ENCODE measurements at places on chromosomes 1 and 21. TPM values are rescaled to one million over a fixed set of nuclear protein-coding genes. Genes with fewer than 3 reads are reported as not detected.

Gene HES3
- not detected for total RNA-seq

DNA sequence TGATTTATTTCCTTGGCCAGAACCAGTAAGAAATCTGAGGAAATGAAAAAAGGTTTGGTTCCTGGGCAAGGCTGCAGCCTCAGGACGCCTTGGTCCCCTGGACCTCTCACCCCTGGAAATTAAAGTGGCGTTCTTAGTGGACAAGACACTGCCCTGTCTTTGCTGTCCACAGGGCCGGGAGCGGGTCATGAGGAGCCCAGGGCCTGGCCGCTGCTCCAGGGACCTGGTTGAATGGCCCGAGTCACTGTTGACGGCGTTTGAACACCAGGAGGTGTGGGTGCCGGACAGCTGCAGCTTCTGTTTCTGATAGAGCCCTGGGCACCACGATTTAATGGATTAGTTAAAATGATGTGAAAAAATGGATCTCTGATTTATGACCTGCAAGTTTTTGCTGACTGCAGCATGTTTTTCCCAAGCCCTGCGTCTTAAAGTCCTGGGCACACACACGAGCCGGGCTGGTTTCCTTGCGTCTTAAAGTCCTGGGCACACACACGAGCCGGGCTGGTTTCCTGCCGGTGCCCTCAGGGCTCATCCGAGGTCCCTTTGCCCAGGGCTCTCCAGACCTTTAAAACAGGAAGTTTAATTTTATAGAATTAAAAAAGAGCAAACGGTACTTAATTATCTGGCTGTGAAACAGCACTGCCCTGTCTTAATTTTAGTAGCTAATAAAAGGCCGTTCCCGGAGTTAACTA is 74.1 kb upstream of the ACTRT2 start:
- H3K27me3 ChIP-seq: no peaks in the 10 kb centered on the region
- no peak overlapping the region for H3K27ac ChIP-seq
- no peak overlapping the region for H3K4me3 ChIP-seq
- H3K4me1 ChIP-seq: no peaks in the 10 kb centered on the region
- no peak for DNase-seq

DNA sequence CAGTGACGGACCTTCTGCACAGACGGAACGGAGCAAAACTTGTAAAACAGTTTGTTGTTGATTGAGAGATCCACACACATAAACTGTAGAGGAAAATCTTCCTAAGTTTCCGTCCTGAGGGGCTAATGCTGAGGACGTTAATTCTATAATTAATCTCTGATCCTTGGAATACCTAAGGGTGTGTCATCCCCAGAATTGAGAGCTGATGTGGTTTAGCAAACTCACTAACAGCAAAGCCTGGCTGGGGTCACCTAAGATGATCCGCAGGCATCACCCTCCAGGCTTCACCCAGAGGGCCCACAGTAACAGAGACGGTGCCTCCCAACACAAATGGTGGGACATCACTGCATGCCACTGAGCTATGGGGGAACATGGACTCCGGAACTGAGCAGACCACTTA is 97.5 kb downstream of the SMYD2 start:
- no peaks in the 10 kb centered on the region for H3K27me3 ChIP-seq
- H3K27ac ChIP-seq: no peak overlapping the region
- no peak for DNase-seq

DNA sequence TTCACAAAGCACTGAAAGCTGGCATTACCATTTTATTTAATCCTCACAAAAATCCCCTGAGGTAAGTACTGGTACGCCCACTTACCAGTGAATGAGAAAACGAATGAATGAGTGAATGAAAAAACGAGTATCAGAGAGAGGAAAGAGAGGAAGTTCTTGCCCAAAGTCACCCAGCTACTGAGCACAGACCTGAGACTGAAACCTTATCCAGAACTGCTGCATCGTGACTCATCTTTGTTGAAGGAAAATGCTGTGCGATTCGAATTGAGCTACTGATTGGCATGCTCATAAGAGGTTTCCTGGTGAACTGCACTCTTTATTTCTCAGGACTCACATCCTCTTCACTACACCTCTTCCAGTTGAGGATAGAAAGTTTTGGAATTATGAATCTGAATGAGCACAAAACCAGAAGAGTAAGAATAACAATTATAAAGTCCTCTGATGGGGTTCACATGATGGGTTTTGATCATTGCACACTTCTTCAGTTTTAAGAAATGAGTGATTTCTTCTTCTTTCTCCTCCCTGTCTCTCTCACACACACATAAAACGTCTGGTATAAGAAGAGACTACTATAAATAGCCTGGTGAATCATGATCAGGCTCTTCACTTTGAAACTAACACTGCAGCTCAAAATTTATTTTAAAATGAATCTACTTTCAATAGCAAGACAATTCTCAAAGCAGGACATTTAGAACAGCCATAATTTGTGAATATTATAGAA is 32.1 kb downstream of the IL12RB2 start:
- DNase-seq: peak; percentile 59
- H3K4me3 ChIP-seq: peak overlapping the region; percentile 2
- H3K27me3 ChIP-seq: no peaks in the 10 kb centered on the region
- peaks cover 71% of the 10 kb centered on the region for H3K36me3 ChIP-seq

DNA sequence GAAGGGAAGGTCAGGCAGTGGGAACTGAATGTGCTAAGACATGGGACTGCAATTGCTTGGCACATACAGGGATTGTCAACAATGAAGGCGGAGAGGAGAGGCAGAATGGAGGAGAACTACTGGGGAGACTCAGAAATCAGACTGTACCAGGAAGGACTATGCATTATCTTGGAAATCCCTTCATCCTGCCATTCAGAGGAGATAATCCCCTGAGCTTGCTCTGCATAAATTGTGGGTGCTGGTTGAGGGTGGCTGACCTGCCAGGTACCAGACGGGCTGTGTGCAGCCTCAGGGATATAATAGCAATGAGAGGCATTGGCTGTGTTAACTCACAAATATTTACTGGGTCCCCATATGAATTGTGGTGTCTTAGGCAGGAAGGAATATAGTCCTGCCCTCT is 5.0 kb upstream of the TRABD2B start:
- H3K36me3 ChIP-seq: no peaks in the 10 kb centered on the region
- no peak overlapping the region for H3K27ac ChIP-seq
- DNase-seq: no peak
- peaks cover 21% of the 10 kb centered on the region for H3K27me3 ChIP-seq
- H3K4me1 ChIP-seq: no peaks in the 10 kb centered on the region

DNA sequence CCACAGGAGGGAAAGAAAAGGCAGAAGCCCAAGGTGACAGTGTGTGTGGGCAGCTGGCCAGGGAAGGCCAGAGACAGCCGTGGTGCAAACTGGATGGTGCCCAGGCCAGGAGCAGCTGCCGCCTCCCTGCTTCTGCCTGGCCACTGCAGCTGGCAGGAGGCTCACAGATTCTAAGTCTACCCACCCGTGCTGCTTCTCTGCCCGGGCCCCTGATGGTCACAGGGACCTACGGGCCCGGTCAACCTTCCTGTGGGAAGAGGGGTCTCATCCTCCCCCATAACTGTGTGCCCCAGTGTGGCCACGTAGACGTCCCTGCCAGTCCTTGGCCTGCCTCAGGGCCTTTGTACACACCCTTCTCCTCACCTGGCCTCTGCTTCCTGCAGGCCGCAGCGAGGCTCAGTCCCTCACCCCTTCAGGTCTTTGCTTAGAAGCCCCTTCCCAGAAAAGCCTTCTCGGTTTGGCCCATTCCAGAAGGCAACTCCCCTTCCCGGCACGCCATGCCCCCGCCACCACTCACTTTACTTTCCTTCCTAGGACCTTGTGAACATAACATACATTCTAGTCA is 192.6 kb upstream of the AJAP1 start:
- no peak overlapping the region for H3K4me3 ChIP-seq
- H3K27me3 ChIP-seq: peaks cover 2% of the 10 kb centered on the region
- H3K4me1 ChIP-seq: no peaks in the 10 kb centered on the region
- no peaks in the 10 kb centered on the region for H3K36me3 ChIP-seq

Gene B3GALT6
- total RNA-seq: 13.1 TPM

- no peak overlapping the region for H3K4me3 ChIP-seq
- no peak for DNase-seq
- H3K4me1 ChIP-seq: peaks cover 1% of the 10 kb centered on the region
- H3K27me3 ChIP-seq: no peaks in the 10 kb centered on the region
- H3K36me3 ChIP-seq: no peaks in the 10 kb centered on the region
These were observed 61.5 kb downstream of the ARHGEF16 start for GRCh38 chr1:3515774-3516480.

DNA sequence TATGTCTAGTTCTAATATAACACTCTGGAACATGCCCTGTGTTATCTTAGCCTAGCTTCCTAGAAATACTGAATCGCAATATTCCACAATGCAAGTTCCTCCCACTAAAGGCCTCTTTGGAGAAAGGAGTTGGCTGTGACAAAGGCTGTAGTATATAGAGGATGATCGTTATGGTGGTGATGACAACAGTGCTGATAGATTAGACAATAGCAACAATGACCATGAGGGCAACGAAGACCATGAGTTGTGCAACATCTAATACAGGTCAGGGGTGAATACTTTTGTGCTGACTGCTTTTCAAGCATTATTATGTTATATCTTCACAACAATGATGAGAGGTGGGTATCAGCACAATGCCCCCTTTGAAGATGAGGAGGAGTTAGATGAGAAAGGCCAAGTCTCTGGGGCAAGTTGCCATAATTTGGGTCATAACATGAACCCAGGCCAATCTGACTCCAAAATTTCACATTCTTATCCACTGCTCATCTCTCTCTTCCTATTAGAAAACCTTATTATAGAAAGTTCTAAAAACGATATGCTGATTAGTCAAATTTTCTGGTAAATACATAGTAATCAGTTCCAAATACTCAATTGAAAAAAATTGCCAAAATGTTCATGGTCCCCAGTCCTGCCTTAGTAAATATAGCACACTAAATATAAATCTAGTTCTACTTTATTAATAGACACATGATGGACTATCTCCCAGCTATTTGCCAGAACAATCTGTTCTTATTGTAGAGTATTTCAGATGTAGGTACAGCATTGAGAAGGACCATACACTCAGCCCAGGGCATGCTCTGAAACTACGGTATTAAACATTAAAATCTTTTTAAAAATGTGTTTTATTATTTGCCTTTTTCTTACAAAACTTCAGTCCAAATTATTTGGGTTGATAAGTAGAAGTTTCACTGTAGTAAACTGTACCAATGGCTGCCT is 37.5 kb downstream of the HIVEP3 start:
- no peak overlapping the region for H3K4me3 ChIP-seq
- no peaks in the 10 kb centered on the region for H3K27me3 ChIP-seq
- H3K27ac ChIP-seq: no peak overlapping the region
- no peaks in the 10 kb centered on the region for H3K36me3 ChIP-seq
- no peak for DNase-seq

Gene LIPI
- not detected for total RNA-seq

DNA sequence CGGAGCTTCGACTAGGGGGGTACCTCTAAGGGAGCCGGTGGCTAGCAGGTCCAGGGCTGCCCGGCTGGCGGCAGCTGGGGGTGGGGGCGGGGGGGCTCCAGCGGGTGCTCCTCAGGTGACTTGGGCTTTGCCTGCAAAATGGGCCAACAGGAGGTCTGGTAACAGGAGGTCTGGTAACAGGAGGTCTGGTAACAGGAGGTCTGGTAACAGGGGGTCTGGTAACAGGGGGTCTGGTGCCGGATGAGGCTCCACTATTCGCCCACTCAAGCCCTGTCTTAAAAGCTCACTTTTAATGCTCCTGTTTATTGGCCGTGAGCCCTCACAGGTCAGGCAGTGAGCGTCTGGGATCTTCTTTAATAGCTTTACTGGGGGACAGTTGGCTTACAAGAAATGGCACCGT is 40.4 kb upstream of the ACTRT2 start:
- no peak overlapping the region for H3K4me3 ChIP-seq
- H3K27ac ChIP-seq: no peak overlapping the region
- H3K27me3 ChIP-seq: no peaks in the 10 kb centered on the region
- DNase-seq: no peak
- no peaks in the 10 kb centered on the region for H3K4me1 ChIP-seq

Gene FAM163A
- not detected for total RNA-seq

- no peak overlapping the region for H3K27ac ChIP-seq
- H3K36me3 ChIP-seq: no peaks in the 10 kb centered on the region
- no peaks in the 10 kb centered on the region for H3K27me3 ChIP-seq
- no peaks in the 10 kb centered on the region for H3K4me1 ChIP-seq
- no peak for DNase-seq
These were observed 26.3 kb downstream of the SERINC2 start for GRCh38 chr1:31439276-31439675.

Gene FNDC5
- not detected for total RNA-seq

DNA sequence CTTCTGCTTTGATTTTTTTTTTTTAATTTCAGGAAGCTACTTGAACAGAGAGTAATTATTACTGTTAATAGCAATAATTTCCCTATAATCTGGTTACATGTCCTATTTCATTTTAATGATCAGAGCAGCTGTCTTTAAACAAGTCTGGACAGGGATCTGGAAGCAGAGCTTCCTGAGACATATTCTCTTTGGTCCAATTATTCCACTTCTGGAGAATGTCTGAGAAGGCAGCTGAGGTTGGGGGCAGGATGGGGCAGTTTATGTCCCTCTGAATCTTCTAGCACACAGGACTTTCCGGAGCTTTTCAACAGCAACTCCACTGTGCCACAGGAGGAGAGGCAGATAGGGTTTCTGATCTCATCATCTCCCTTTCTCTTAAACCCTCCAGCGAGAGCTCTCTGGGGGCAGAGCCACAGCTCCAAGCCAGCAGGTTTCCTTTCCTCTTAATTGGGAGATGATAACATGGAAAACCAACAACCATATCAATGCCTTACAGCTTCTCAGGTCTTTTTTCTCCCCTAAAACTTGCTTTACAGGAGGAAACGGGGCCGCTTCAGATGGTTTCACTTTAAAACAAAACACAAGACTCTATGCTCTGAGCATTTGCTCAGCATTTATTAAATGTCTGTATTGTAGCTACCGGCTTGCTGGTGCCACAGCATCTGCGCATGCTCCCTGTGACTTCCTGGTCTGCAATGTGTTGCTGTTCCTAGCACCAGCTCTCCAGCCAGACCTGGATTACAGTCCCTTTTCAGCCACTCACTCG is 425.7 kb upstream of the USP24 start:
- H3K4me1 ChIP-seq: peaks cover 4% of the 10 kb centered on the region
- H3K27ac ChIP-seq: no peak overlapping the region
- H3K4me3 ChIP-seq: no peak overlapping the region
- peak; percentile 18 for DNase-seq
- H3K36me3 ChIP-seq: no peaks in the 10 kb centered on the region

Gene NOTCH2NLA
- 19.2 TPM for total RNA-seq

- H3K4me1 ChIP-seq: peaks cover 38% of the 10 kb centered on the region
- no peaks in the 10 kb centered on the region for H3K27me3 ChIP-seq
- no peak overlapping the region for H3K27ac ChIP-seq
- no peaks in the 10 kb centered on the region for H3K36me3 ChIP-seq
- H3K4me3 ChIP-seq: no peak overlapping the region
- no peak for DNase-seq
These were observed 22.9 kb downstream of the OVGP1 start for GRCh38 chr1:111404588-111404987.

GRCh38 chr1:55375617-55376258 is 160.6 kb upstream of the USP24 start:
- peak; percentile 46 for DNase-seq
- H3K27me3 ChIP-seq: no peaks in the 10 kb centered on the region
- H3K36me3 ChIP-seq: no peaks in the 10 kb centered on the region
- no peaks in the 10 kb centered on the region for H3K4me1 ChIP-seq
- H3K27ac ChIP-seq: no peak overlapping the region
